ENCODE measurements at places on chromosomes 3 and 15.

- no peak for DNase-seq
Measured at GRCh38 chr3:54527953-54528352, 399.9 kb downstream of the LRTM1 start.

GRCh38 chr15:20340331-20340811 lies 201.2 kb downstream of the GOLGA6L6 start:
- no peak for DNase-seq

DNA sequence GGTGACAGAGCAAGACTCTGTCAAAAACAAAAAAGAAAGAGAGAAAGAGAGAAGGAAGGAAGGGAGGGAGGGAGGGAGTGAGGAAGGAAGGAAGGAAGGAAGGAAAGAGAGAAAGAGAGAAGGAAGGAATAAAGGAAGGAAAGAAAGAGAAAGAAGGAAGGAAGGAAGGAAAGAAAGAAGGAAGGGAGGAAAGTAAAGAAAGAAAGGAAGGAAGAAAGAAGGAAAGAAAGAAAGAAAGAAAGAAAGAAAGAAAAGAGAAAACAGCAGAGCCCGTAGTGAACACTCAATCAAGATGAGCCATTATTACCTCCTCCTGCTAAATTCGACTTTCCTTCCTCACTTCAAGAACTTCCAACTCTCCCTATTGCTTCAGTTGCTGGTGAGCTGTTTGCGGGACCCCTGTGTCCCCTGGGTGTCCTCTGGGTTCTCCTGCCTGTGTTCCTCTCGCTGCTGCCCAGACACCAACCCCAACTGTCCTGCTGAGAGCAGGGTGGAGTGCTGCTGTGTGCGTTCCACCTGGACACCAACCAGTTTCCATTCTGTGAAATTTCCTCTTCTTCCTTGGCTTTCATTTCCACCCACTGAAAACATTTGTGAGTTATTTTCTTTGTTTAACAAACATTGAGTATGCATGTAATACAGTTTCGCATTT lies 266.4 kb downstream of the FAM43A start:
- DNase-seq = no peak

DNA sequence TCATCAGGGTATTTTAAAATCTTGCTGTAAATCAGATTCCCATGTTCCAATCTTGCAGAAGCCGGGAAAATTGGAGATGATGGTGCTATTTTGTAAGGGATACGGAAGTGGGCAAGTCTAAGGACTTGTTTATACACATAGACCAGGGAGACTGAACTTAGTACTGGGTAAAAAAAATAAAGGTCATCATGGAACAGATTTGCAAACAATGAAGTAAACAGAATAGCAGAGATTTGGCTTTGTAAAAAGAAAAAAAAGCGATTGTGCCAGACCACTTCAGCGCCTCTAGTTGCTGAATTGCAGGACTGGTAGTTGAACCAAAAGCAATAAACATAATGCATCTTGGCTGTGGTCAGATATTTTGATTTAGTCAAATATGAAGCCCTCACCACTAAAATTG lies 229.1 kb downstream of the TP63 start:
- no peak for DNase-seq

DNA sequence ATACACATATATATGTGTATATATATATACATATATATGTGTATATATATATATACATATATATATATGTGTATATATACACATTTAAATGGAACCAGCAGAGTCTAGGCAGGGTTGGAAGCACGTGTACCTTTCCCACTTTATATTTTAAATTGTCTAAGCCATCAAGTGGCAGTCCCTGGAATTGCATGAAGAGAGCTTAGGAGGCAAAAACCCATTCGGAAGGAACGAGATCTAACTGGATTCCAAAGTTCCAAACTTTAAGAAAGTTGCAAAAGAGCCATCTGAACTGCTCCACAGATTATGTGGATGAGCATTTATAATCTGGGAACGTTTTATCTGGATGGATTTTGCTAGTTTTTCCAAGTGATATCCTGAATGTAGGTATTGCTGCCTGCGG lies 186.5 kb downstream of the FOXP1 start:
- peak; percentile 37 for DNase-seq

DNA sequence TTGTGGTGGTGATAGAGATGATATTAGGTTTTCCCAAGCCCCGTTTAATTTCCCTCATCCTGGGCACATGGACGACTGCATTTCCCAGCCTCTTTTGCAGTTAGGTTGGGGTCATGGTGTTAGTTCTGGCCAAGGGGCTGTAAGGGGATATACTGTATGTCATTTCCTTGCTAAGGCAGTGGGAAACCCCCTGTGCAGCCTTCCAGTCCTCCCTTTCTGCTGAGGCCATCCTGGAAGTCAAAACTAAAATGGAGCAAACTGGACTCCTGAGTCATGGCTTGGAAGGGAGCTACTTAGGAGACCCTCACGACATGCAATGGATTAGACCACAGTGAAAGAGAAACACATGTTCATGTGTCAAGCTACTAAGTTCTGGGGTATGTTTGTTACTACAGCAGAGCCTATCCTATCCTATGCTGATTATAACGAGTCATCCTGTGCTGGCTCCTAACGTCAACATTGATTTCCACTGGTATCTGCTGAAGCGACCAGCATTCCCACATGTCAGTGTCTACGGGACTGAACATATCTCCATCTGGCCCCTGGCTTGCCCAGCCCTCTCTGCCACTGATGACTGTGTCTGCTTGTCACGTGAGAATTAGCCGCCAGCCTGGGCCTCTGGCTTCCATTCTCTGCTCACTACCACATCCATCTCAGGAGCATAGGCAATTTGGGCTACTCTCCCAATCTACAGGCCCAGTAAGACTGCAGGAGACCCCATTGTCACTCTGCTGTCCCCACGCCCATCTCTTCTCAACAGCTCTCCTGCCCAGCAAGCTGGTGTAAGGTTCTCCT lies 85.6 kb upstream of the MEF2A start:
- DNase-seq = no peak

GRCh38 chr15:41797201-41797944 lies 23.1 kb downstream of the MAPKBP1 start:
- DNase-seq = peak; percentile 60

- DNase-seq = peak; percentile 75
Measured at GRCh38 chr3:188686324-188686723, 485.4 kb upstream of the TPRG1 start.

DNA sequence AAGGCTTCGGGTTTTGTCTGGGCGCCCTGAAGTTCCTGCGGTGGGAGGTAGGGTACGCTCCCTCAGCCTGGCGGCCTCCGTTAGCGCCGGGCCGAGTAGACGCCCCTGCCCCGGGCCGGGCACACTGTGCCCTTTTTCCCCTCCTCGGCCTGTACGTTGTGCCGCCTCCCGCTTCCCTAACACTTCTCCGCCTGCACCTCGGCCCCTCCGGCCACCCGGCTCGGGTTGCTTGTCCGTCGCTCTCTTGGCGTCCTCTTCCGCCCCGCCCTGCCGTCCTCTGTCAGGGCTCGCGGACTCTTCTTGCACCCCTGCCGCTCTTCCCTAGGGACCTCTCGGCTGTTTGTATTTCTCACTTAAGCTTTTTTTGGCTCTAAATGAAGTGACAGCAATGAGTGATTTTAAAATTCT lies 384 bp downstream of the KNL1 start:
- peak; percentile 65 for DNase-seq

- DNase-seq = no peak
Measured at GRCh38 chr3:34216711-34217335, 418.4 kb downstream of the PDCD6IP start.

- DNase-seq = no peak
Measured at GRCh38 chr3:5754602-5755001, 567.1 kb downstream of the EDEM1 start.

GRCh38 chr3:71103430-71103921 lies 480.1 kb downstream of the FOXP1 start:
- DNase-seq = no peak

- DNase-seq = no peak
Measured at GRCh38 chr3:182139627-182140357, 428.1 kb downstream of the SOX2 start.

- no peak for DNase-seq
Measured at GRCh38 chr3:107641572-107642307, 119.0 kb downstream of the BBX start.

DNA sequence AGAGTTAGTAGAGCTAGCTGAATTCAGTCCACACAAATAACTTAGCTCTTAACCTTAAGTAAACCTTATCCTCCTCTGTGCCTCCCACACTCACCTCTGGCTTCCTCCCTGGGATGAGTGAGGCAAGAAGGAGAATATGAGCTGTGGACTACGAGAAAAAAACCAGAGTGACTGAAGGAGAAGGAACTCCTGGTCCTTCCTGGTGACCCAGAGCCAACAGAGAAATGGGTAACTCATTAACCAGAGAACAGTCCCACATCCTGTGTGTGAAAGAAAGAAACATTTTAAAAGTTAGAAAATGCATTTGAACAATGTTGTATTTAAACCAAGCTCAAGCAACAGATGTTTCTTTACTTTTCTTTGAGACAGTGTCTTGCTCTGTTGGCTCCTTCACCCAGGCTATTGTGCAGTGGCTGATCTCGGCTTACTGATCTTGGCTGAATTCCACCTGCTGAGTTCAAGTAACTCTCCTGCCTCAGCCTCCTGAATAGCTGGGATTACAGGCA lies 27.5 kb upstream of the FAM81A start:
- peak; percentile 51 for DNase-seq

- no peak for DNase-seq
Measured at GRCh38 chr3:635393-635792, 438.8 kb downstream of the CHL1 start.

GRCh38 chr3:113450911-113451310 lies 9.6 kb upstream of the CFAP44 start:
- DNase-seq = no peak

- no peak for DNase-seq
Measured at GRCh38 chr3:117814975-117815374, 1105.4 kb downstream of the TUSC7 start.

DNA sequence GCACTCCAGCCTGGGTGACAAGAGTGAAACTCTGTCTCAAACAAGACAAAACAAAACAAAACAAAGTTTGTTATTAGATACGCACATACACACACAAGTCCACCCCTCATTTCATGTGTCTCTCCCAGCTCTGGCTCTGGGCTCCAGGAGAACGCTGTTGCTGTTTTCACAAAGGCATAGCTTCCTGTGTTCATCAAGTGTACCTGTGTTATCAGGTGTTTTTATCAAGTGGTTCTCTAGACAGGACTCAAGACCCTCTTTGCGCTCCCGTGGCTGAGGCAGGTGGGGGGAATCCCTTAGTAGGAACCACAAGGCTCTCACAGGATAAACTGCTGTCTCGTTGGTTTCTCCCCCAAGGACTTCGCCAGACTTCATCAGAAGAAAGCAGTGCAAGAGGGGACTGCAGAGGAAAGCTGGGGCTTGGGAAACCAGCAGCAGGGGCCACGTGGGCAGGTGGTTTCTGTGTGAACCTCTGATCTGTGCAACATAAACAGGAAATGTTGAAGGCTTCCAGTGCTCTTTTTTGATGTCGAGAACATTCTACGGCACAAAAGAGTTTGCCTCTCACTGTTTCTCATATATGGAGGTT lies 6.9 kb upstream of the PPP1R2 start:
- peak; percentile 15 for DNase-seq

- peak; percentile 60 for DNase-seq
Measured at GRCh38 chr3:185685231-185686035, 99.3 kb downstream of the SENP2 start.

- DNase-seq = peak; percentile 80
Measured at GRCh38 chr3:34783876-34784275, 855.4 kb upstream of the ARPP21 start.

DNA sequence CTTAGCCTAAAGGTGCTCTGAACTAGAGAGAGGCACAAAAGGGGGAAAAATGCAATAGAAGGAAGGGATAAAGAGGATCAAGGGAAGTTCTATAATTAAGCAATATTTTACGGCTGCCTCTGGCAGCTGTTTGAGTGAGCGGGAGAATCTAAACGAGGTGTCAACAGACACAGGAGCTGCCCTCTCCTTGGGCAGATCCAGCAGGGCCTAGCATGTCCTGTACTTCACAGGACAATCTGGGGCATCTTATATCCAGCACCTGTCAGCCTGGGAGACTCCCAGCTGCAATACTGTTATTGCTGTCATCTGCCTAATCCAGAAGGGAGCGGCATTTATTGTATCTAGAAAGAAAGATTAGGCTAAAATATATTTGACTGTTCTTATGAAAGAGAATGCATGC lies 68.9 kb downstream of the WWTR1 start:
- DNase-seq = no peak

GRCh38 chr3:48784426-48785120 lies 63.1 kb downstream of the PRKAR2A start:
- no peak for DNase-seq

DNA sequence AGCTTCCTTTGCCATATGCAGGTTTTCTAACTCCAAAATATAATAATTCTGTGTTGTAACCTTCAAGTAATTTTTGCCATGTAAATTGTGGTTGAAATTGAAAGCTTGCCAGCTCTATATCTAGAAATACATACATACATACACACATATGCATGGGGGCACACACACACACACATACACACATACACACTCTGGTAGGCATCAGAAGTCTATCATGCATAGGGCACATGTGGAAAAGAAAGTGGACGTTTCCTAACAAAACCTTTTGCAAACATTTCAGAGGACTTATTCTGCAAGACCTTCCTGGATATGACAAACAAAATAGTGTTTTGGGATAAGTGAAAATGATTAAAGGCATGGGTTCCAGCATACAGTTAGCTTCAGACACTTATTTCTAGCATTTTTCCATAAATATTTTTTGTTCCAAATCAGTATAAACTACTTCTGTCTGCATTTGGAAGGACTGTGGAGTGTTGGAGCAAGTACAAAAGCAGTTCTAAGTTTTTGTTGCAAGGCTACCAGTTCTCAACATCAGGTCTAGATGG lies 578.9 kb downstream of the RBMS3 start:
- no peak for DNase-seq

DNA sequence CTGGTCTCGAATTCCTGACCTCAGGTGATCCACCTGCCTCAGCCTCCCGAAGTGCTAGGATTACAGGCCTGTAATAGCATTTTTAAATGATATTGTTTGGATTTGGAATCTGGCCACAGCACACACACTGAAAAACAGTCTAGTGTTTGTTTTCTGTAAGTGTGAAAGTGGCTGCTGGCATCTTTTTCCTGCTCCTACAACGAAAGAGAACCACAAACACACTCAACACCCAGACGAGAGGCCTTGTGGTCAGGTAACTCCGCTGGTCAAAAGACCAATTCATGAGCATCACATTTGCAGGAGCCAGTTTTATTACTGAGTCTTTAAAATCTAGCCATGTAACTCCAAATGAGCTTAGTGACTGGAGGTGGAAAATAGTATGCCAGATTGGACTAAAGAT lies 50.2 kb downstream of the IMPG2 start:
- no peak for DNase-seq

DNA sequence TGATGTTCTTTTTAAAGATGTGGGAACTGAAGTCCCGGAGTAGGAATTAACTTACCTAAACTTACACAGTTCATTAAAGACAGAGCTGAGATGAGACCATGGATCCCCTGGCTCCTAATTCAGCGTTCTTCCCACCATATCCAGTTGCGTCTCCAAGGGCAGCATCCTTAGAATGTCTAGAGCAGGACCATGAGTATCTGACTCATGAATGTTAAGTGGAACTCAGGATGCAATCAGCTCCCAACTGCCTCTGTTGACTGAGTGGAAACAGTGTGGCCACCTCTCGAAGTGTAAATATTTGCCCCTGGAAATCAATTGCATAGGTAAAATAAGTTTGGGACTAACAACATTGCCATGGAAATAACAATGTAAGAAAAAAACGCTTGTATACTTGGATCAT lies 2.5 kb downstream of the SNTN start:
- no peak for DNase-seq
